ENCODE measurements at places on chromosomes 12 and 14.

DNA sequence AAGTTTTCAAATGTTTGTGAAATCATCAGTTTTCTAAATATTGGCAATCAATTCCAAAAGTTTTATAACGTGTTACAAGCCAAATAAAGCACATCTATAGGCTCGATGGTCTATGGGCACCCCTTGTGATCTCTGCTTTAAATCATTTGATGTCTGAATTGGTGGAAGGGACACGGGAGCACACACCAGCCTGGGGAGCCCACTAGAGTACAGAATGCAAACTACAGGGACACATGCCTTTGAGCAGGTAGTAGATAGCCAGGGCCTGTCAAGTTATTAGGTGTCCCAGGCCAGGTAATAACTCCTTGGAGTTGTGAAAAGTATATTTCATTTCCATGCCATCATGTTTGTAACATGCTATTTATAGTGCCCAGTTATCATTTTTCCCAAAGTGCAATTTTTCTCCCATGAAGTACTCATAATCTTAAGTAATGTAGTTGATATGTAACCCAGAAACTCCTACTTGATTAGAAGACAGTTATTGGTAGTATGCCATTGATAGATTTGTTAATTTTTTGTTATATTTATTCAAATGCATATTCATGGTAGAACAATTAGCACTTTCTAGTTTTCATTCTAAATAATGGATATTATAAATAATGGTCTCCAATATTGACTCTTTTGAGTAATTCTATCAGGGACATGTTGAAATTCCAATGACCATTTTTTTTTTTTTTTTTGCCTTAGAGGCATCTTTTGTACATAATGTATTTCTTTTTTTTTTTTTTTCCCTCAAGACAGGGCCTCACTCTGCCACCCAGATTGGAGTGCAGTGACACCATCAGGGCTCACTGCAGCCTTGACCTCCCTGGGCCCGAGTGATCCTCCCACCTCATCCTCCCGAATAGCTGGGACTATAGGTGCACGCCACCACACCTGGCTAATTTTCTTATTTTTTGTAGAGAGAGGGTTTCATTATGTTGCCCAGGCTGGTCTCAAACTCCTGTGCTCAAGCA, 96.9 kb upstream of the FGD4 start:
- peak; percentile 45 for DNase-seq

- no peak for DNase-seq
Measured at GRCh38 chr14:24135584-24135833, 485 bp upstream of the PSME1 start.

DNA sequence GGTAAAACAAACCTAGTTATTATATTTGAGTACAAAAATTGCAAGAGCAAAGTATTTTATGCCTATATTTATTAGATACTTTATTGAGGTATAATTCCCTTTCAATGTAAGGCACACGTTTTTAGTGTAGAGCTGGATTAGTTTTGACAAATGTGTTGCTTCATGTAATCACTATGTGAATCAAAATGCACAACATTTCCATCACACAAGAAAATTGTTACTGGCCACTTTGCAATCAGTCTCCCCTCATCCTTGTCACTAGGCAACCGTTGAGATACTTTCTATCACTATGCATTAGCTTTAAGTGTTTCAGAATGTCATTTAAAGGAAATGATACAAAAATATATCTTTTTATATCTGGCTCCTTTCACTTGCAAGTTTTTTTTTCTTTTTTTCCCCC, 531.0 kb downstream of the CCER1 start:
- no peak for DNase-seq

DNA sequence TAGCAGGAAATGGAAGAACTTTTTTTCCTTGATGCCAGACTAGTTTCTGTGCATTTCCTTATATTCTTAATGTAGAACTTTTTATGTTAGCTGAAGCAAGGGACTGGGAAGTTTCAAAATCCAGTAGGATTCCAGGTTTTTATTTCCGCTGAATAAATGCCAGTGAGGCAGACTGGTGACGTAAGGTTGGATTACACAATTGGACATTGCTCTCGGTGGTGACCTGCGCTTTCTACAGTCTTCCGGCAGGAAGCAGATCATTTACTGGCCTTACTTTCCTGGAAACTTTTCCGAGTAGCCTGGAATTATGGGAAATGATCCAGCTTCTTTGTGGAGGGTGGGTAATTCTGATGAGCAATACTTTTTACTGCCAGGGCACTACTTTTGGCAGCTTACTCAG, 3.6 kb downstream of the IFT43 start:
- DNase-seq, result no peak

DNA sequence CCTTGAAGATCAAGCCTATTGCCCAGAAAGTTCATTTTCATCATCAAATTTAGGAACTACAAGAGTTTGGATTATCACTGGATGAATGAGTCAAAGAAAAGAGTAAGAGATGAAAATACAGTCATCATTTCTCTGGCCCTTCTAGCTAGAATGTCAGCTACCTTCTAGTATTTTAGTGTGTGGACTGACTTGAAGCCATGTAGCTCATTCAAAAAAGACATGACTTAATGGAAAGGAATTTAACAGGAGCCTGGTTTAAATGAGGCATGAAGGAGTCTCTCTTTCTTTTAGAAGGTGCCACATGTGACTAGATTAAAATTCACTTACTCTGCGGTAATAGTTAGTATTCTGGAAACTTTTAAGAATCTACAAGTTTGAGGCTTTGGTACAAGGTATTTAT, 7.1 kb downstream of the PTHLH start:
- no peak for DNase-seq

DNA sequence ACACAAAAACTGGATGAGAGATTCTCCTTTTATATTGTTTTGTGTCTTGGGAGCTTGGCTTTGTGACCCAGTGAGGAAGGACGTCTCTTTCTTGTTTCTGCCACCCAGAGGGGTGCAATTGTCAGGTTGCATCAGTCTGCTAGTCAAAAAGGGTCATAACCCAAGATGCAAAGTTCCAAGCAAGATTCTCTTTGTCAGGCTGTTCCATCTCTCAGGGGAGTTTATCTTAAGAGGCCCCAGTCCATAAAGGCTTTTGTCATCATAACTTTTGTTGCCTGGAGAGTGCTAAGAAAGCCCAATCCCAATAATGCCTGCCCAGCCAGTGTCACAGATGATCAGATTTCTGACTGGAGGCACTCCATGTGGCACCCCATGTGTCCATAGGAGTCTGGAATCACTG, 444.9 kb downstream of the TRHDE start:
- DNase-seq, result no peak

GRCh38 chr14:76371066-76371465, 4.9 kb upstream of the ESRRB start:
- DNase-seq, result no peak
